ENCODE measurements at places on chromosomes 5 and 9.

- DNase-seq: no peak
Measured at GRCh38 chr5:2317540-2317939, 433.9 kb downstream of the IRX2 start.

- DNase-seq: no peak
Measured at GRCh38 chr9:134908524-134909309, 9.0 kb downstream of the FCN1 start.

GRCh38 chr9:13487936-13488335 lies 208.4 kb upstream of the MPDZ start:
- no peak for DNase-seq

DNA sequence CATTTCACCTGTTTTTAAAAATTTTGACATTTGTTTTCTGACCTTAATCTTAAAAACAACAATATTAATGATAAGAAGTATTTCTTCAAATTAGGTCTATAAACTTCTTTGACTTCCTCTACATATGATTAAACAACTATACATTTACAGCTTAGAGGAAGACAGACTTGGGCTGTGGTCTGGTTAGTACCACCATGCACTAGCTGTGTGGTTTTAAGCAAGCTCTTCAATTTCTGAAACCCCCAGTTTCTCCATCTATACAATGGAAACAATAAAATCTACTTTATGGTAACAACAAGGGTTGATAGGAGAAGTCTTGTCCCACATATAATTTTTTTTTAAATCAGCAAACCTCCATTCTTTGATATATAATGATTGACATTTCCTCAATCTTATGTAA lies 15.7 kb downstream of the ANKDD1B start:
- DNase-seq: no peak

- DNase-seq: peak; percentile 55
Measured at GRCh38 chr5:119343766-119344165, 12.1 kb upstream of the TNFAIP8 start.

DNA sequence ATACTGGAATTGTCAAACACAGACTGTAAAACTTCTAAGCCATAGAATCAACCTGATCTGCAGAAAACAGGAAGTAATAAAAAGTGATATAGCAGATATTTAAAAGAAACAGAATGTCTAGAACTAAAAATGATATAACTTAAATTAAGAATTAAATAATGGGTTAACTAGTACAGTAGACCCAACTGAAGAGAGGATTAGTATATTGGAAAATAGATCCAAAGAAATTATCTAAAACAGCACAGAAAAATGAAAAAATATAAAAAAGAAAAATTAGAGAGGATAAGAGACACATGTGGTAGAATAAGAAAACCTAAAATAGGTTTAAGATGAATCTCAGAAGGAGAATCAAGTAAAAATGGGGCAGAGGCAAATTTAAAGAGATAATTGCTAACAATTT lies 219.9 kb downstream of the SEMA6A start:
- no peak for DNase-seq

DNA sequence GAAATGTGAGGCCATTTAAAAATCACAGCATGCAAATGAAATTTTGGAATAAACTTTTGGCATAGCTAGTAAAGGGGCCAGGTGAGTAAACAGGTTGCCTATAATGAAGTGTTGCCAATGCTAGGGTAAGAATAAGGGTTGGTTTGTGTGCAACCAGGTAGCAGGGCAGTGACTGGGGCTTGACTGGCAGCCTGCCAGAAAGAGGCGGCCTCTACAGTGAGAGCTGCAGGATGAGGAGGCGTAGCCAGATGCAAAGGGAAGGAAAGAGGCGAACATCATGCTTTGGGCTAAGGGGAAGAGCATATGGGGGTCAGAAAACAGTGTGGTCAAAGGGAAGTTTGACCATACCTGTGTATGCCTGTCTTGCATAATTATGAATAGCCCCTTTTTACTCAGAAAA lies 70.6 kb downstream of the MAST4 start:
- DNase-seq: no peak

DNA sequence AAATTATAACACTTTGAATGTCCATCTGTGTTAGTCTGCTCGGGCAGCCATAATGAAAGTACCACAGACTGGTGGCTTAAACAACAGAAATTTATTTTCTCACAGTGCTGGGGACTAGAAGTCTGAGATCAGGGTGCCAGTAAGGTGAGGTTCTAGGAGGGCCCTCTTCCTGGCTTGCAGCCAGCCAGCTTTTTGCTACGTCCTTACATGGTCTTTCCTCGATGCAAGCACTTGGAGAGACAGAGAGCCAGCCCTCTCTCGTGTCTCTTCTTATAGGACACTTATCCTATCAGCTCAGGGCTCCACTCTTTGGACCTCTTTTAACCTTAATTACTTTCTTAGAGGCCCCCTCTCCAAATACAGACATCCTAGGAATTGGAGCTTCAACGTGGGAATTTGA lies 351.8 kb downstream of the SPOCK1 start:
- no peak for DNase-seq

DNA sequence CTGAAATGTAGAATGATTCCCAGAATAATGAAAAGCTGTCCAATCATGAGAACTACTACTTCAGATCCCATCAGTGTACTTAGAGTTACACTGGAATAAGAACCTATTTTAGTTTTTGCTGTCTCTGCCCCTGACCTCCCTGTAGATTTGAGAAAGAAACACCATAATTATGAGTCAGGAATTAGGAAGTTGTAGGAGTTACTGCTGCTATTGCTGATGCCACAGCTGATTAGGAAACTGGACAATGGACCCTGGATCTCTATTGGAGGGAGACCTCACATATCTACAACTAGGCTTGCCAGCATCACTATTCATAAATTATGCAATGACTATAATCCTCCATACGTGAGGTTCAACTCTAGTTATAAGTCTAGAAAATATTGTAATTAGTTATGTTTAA lies 48.8 kb upstream of the EDIL3 start:
- no peak for DNase-seq

- no peak for DNase-seq
Measured at GRCh38 chr5:76718381-76718832, 2.5 kb downstream of the F2R start.

Data from stimulated activated CD4-positive, alpha-beta T cell treated with anti-CD3 and anti-CD28 coated beads, Interleukin-12 subunit alpha, Interleukin-12 subunit beta, amount 100 ng/mL, for 24 hours (primary cell).